Fibroblast of skin of left biceps (primary cell): ENCODE measurements at places on chromosomes 3 and 15.
A peak's percentile ranks its signal among the peaks of the same experiment; 100 is the strongest.

DNA sequence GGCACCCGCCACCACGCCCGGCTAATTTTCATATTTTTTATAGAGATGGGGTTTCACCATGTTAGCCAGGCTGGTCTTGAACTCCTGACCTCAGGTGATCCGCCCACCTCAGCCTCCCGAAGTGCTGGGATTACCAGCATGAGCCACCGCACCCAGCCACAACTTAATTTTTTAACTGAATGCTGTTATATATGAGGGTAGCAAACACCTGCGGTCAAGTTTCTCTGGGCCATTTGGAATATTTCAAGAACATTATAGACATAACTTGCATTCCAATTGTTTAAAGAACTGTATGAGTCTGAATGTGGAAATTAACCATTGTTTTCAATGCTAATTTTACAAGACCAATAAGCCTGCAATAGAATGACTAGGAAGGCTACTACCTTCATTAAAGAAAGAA, 35.7 kb upstream of the GOLGA8B start:
- no peak for DNase-seq

DNA sequence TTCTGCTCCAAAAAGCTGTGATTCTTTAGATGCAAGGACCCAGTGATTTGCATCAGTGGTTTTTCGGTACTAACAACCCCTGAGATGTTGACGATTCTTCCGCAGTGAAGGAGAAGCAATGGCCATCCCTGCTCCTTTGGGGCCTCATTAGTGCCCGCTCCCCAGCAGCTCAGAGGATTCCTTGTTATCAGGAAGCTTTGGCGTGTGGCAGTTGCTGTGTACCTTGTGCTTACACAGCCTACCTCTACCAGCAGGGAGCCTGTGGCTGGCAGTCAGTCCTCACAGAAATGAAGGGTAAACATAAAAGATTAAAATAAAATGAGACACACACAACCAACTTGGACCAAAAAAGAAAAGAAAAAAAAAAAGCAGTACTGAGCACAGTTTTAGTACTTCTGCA, 55.2 kb downstream of the CNTN3 start:
- DNase-seq, result no peak

DNA sequence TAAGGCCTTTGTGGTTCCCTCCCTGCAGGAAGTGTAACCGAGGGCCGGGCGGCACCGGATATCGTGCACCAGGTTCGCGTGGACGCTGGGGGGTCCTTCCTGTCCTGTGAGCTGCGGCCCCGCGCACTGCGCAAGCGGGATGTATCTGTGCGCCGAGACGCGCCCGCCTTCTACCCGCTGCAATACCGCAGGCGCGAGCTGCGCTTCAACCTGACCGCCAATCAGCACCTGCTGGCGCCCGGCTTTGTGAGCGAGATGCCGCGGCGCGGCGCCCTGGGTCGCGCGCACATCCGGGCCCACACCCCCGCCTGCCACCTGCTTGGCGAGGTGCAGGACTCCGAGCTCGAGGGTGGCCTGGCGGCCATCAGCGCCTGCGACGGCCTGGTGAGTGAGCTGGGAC, 35.9 kb downstream of the SAXO2 start:
- no peak for DNase-seq

DNA sequence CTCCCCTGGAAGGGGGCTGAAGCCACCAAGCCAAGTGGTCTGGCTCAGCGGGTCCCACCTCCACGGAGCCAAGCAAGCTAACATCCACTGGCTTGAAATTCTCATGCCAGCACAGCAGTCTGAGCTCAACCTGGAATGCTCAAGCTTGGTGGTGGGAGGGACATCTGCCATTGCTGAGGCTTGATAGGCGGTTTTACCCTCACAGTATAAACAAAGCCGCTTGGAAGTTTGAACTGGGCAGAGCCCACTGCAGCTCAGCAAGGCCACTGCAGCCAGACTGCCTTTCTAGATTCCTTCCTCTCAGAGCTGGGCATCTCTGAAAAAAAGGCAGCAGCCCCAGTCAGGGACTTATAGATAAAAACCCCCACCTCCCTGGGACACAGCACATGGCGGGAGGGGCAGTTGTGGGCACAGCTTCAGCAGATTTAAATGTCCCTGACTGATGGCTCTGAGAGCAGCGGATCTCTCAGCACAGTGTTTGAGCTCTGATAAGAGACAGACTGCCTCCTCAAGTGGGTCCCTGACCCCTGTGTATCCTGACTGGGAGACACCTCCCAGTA, 23.2 kb upstream of the IGSF10 start:
- no peak for DNase-seq

- no peak for DNase-seq
Observed at GRCh38 chr3:166606988-166607387, 769.8 kb upstream of the BCHE start.

DNA sequence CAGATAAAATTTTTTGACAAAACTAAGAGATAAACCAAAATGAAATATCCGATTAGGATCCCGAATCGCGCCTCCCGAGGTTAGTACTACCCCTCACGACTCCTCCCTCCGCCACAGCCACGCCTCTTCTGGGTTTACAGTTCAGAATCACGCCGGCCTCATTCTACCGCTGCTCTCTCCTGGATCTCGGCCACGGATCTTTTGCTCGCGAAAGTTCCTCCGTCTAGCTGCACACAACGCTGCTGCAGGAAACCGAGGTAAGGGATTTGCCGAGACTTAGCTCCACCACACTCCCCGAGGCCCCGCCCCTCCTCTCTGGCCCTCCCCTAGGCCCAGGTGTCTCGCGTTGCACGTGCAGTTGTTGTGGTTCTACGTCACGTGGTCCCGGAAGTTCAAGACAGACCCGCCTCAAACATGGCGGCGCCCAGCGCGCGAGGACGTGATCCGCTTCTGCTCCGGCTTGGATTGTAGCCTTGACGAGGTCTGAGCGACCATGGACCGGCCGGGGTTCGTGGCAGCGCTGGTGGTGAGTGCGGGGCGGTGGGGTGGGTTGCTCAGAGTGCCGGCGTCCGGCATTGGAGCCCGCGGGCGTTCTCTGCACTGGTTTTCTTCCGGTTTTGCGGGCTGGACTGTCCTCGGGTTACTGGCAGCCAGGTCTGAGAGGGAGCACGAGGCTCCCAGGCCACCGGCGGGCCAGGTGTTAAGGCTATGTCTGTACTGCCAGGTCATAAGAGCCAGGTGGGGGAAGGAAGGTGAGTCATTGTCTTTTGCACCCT, at the start of gene SLC25A26:
Gene SLC25A26, plus strand, starts transcription at position 400 of the 776 bp plus-strand sequence. Its CDS starts 94 bp downstream, at position 494.
- DNase-seq, result peak; percentile 86

DNA sequence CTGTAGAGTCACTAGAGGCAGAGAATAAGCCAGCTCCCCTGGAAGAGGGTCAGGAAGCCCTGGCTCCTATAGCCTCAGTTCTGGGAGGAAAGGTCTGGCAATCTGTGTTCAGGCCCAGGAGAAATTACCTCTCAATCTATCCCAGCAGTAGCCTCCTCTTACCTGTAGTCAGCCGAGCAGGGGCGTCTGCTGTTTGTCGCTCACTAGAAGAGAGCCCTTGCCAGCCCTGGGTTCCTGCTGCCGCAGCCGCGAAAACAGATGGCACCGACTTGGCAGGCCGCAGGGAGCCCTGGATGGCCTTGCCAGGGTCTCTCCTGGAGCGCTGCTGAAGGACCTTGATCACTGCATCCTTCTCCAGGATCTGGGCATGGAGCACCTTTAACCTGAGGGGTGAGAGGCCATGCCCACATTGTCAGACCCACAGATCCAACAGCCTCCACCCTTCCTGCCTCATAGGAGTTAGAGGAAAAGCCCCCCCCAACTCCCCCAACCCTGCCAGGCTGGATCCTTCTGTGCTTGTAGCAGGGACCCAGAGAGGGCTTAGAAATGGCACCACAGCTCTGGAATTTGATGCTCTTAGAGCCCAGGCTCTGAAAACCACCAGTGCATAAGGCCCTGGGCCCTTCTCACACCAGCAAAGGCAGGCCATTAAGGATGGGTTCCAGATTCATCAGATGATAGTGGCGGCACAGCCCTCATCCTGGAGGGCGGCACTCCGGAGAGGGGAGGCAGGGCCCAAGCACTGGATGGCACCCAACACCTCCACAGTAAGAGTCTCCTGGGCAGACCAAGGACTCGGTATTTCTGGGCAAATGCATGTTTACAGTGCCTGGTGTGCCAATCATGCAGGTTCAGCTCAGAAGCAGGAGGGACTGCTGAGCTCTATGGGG, 14.9 kb downstream of the AMOTL2 start:
- no peak for DNase-seq

GRCh38 chr3:180680097-180680430, 775 bp upstream of the CCDC39 start:
- no peak for DNase-seq

DNA sequence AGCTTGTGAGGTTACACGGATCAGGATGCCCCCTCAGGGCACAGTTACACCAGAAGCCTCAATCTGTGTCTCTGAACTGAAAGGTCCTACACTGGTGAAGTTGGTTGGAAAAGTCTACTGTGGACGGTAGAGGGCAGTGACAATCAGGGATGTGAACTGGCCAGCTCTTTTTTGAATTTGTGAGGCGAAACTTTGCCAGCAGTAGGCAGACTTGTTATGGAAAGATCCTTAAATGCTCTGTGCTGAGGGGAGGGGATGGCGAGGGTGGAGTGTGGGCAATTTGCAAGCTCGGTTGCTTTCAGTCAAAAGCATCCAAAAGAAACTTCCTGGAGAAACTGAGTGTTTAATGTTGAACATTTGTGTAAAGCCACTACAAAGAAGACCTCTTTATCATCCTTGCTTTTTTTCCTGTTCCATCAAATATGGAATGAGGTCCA, 127.4 kb upstream of the ABHD17C start:
- DNase-seq, result peak; percentile 64

DNA sequence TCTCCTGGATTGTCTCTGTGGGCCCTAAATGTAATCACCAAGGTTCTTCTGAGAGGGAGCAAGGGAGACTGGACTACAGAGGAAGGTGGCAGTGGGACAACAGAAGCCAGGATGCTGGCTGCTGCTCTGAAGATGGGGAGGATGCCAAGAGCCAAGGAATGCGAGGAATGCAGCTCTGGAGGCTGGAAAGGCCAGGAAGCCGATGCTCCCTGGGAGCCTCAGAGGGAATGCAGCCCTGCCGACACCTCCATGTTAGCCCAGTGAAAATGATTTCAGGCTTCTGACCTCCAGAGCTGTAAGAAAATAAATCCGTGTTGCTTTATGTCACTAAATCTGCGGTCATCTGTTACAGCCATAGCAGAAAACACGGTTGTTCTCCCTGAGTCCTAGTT, 44.1 kb downstream of the UMPS start:
- DNase-seq, result peak; percentile 70

DNA sequence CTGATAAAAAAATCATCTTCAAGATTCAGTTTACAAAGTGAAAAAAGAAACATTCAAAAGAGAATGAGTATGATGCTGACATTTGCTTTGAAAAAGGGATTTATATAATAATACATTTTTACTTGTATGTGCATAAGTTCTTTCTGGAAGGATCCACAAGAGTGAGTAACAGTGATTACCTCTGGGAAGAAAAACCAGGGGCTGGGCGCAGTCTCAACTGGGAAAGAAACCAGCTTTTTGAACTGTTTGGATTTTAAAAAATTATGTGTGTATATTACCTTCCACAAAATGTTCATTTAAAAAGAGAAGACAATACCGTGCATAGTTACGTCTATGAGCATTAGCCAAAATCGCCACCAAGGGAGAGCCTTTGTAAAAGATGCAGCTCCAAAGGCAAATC, 1.3 kb downstream of the CLEC3B start:
- no peak for DNase-seq
